ENCODE measurements at places on chromosomes 1 and 21. TPM values are rescaled to one million over a fixed set of nuclear protein-coding genes. Genes with fewer than 3 reads are reported as not detected.

GRCh38 chr1:10280439-10281350, 70.3 kb downstream of the KIF1B start:
- H3K4me1 ChIP-seq: no peaks in the 10 kb centered on the region
- H3K27me3 ChIP-seq: no peaks in the 10 kb centered on the region
- no peak overlapping the region for H3K27ac ChIP-seq
- DNase-seq: no peak
- H3K36me3 ChIP-seq: no peaks in the 10 kb centered on the region
- no peak overlapping the region for H3K4me3 ChIP-seq

DNA sequence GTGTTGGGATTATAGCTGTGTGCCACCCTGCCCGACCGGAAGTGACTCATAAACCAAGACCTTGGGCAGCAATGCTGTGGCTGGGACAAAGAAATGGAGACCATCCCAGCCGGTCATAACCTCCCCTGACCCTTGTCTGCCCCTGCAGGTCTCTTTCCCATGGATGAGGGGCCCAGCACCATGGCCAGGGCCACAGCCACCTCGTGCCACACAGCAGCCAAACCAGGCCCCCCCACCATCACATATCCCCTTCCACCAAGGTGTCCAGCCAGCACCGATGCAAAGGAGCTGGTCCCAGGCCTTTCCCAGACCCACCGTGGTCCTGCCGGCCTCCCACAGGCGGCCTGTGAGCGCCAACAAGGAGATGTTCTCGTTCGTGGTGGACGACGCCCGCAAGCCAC, 42.2 kb downstream of the FHAD1 start:
- no peaks in the 10 kb centered on the region for H3K36me3 ChIP-seq
- DNase-seq: no peak
- peaks cover 8% of the 10 kb centered on the region for H3K4me1 ChIP-seq
- H3K4me3 ChIP-seq: no peak overlapping the region
- no peaks in the 10 kb centered on the region for H3K27me3 ChIP-seq
- no peak overlapping the region for H3K27ac ChIP-seq

DNA sequence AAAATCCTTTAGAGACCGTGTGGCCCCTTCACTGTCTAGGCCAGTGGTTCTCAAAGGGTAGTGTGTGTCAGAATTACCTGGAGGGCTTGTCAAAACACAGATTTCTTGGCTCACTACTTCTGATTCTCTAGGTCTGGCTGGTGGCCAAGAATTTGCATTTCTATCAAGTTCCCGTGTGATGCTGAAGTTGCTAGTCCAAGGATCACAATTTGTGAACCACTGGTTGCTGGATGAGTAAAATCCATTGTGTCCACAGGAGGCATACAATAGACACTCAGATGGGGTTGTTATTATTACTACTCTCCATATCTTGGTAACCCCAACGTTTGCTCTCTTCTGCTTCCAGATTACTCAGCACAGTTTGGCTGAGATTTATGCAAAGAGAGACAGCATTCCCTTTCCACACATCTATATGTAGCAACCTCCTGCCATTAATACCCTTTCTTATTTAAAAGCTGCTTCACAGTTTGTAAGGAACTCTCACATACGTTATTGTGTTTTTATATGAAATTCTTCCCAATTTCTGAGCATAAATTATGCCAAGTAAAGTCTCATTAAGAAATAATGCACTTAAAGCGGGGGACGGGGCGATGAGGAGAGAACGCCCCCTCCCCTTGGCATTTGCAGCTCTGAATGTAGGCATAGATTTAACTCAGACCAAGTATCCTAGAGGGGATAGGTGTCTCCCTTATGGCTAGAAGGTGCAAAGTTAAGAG, 720 bp upstream of the TMCC2 start:
- no peaks in the 10 kb centered on the region for H3K36me3 ChIP-seq
- H3K4me3 ChIP-seq: peak overlapping the region; percentile 66
- no peaks in the 10 kb centered on the region for H3K27me3 ChIP-seq
- DNase-seq: no peak

DNA sequence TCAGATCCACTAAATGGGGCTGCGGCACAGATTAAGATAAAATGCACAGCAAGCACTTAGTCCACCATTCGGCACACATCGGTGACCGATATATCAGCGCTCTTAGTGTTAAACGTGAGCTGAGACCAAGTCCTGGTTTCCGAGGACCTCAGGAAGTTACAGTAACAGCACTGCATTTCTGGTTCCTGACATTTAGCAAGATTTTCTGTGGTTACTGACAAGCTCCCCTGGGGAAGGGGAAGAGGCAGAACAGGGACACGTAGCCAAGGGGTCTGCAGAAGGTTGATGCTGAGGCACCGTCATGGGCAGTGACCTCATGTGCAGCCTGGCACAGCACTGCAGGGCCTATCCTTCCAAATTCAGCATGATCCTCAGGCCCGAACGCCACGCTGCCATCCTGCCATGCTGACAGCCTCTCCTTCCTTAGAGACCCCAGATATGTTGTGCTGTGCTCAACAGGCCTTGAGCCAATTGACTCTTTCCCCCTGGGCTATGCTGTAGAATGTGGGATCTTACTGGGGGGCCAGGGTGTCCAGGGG, 13.4 kb upstream of the PEF1 start:
- no peak overlapping the region for H3K27ac ChIP-seq
- DNase-seq: no peak
- no peaks in the 10 kb centered on the region for H3K27me3 ChIP-seq
- no peaks in the 10 kb centered on the region for H3K4me1 ChIP-seq
- H3K4me3 ChIP-seq: no peak overlapping the region
- H3K36me3 ChIP-seq: no peaks in the 10 kb centered on the region

DNA sequence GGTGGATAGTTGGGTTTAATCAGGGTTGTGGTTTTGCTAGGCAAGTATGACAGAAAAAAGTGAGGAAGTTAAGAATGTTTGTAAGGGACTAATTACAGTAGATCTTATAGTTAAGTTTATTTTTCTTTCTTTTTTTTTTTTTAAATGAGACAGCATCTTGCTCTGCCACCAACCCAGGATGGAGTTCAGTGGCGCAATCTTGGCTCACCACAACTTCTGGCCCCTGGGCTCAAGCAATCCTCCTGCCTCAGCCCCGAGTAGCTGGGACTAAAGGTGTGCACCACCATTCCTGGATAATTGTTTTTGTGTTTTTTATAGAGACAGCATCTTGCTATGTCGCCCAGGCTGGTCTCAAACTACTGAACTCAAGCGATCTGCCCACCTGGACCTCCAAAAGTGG, 41.7 kb downstream of the EYA3 start:
- no peak overlapping the region for H3K4me3 ChIP-seq
- H3K27me3 ChIP-seq: no peaks in the 10 kb centered on the region
- H3K27ac ChIP-seq: no peak overlapping the region
- no peaks in the 10 kb centered on the region for H3K36me3 ChIP-seq

GRCh38 chr1:44941424-44942324, 44.7 kb downstream of the EIF2B3 start:
- no peaks in the 10 kb centered on the region for H3K27me3 ChIP-seq
- H3K4me1 ChIP-seq: peaks cover under 1% of the 10 kb centered on the region
- DNase-seq: no peak
- no peaks in the 10 kb centered on the region for H3K36me3 ChIP-seq

- H3K4me1 ChIP-seq: no peaks in the 10 kb centered on the region
- DNase-seq: no peak
- no peak overlapping the region for H3K4me3 ChIP-seq
- H3K36me3 ChIP-seq: no peaks in the 10 kb centered on the region
Observed at GRCh38 chr21:46060596-46061061, 37.3 kb upstream of the COL6A2 start.

DNA sequence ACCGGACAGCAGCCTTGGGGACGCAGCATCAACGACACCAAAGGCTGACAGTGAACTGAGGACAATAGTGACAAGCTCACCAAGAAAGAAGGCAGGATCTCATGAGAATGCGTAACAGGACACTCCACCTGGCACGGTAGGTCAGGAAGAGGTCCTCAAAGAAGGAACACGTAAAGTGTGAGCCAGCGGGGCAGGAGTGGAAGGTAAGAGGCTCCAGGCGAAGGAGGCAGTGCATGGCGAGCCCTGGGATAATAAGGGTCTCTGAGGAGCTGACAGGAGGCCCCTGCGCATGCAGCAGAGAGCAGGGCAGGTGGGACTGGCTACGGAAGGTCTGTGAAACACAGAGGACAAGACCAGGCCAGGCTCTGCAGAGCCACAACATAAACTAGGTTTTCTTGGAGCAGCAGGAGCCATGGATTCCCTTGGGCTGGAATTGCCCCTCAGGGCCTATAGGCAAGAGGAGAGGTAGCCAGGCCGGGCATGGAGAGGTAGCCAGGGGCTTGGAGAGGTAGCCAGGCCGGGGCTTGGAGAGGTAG, 8.2 kb downstream of the LSS start:
- H3K27me3 ChIP-seq: no peaks in the 10 kb centered on the region
- no peak for DNase-seq
- no peaks in the 10 kb centered on the region for H3K36me3 ChIP-seq
- H3K4me3 ChIP-seq: no peak overlapping the region

- H3K4me3 ChIP-seq: no peak overlapping the region
- no peaks in the 10 kb centered on the region for H3K27me3 ChIP-seq
- no peak for DNase-seq
Observed at GRCh38 chr1:7698641-7699040, 72.5 kb upstream of the VAMP3 start.

- no peak overlapping the region for H3K4me3 ChIP-seq
- H3K27ac ChIP-seq: peak overlapping the region; percentile 48
- H3K27me3 ChIP-seq: no peaks in the 10 kb centered on the region
- H3K36me3 ChIP-seq: no peaks in the 10 kb centered on the region
Observed at GRCh38 chr21:42733037-42733627, 79.7 kb downstream of the PDE9A start.

GRCh38 chr1:11641776-11642305, 12.4 kb downstream of the FBXO2 start:
- no peak overlapping the region for H3K27ac ChIP-seq
- H3K36me3 ChIP-seq: no peaks in the 10 kb centered on the region
- no peak overlapping the region for H3K4me3 ChIP-seq
- no peak for DNase-seq
- H3K27me3 ChIP-seq: no peaks in the 10 kb centered on the region

DNA sequence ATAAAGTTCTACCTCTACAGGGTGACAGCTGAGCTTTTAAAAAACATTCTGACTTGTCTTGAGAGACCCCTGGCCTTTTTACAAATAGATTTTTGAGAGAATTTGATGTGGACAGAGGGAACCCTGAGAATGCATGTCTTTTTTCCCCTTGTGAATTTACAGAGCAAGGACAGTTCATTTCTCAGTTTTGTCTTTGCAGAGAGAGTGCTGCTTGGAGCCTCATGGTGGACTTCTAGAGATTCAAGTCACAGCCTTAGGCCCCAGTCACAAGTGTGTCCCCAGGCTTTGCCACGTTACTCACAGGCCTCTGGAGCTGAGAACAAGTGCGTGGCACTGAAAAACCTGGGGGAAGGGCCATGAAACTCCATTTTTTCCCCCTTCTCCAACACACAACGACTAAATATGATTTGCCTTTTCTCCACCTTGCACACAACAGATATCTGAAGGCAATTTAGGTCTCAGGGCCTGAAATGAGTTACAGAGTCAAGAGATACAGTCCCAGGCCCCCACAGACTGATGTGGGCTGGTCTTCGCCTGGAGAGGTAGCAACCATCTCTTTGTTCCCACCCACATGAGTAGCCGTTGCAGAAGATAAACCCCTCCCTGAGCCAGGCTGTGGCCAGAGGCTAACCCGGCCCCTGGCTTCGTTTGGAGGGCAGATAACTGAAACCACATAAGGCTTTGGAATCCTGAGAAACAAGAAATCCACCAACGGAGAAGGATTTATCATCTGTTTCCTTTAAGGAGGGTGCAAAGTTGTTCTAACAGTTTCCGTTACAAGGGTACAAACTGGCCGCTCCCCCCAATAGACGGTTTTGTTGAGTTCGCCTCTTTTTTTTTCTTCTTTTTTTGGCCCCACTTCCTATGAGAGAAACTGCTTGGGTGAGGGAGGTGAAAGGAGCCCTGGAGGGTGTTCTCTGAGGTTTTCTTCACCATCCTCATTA, 1.0 kb upstream of the PIGV start:
- peak; percentile 59 for DNase-seq
- peak overlapping the region; percentile 77 for H3K4me3 ChIP-seq
- H3K27me3 ChIP-seq: no peaks in the 10 kb centered on the region
- no peaks in the 10 kb centered on the region for H3K36me3 ChIP-seq
- H3K27ac ChIP-seq: peak overlapping the region; percentile 90

- H3K36me3 ChIP-seq: no peaks in the 10 kb centered on the region
- peaks cover 7% of the 10 kb centered on the region for H3K4me1 ChIP-seq
- DNase-seq: no peak
- H3K27ac ChIP-seq: no peak overlapping the region
- no peak overlapping the region for H3K4me3 ChIP-seq
Observed at GRCh38 chr21:34004974-34005373, 68.4 kb upstream of the MRPS6 start.

GRCh38 chr1:223056802-223057201, 86.2 kb downstream of the TLR5 start:
- H3K27me3 ChIP-seq: 0 out of 2 replicates have a peak, but pooled peaks cover 1% of the 10 kb centered on the region
- no peaks in the 10 kb centered on the region for H3K36me3 ChIP-seq
- H3K27ac ChIP-seq: no peak overlapping the region
- DNase-seq: no peak
- H3K4me1 ChIP-seq: no peaks in the 10 kb centered on the region

- H3K4me1 ChIP-seq: no peaks in the 10 kb centered on the region
- no peak overlapping the region for H3K4me3 ChIP-seq
- no peak for DNase-seq
- no peaks in the 10 kb centered on the region for H3K36me3 ChIP-seq
Observed at GRCh38 chr1:54453022-54453421, 46.8 kb upstream of the SSBP3 start.

GRCh38 chr1:162230096-162230495, 146.6 kb downstream of the SPATA46 start:
- DNase-seq: no peak
- no peaks in the 10 kb centered on the region for H3K36me3 ChIP-seq
- no peaks in the 10 kb centered on the region for H3K4me1 ChIP-seq
- H3K4me3 ChIP-seq: no peak overlapping the region

DNA sequence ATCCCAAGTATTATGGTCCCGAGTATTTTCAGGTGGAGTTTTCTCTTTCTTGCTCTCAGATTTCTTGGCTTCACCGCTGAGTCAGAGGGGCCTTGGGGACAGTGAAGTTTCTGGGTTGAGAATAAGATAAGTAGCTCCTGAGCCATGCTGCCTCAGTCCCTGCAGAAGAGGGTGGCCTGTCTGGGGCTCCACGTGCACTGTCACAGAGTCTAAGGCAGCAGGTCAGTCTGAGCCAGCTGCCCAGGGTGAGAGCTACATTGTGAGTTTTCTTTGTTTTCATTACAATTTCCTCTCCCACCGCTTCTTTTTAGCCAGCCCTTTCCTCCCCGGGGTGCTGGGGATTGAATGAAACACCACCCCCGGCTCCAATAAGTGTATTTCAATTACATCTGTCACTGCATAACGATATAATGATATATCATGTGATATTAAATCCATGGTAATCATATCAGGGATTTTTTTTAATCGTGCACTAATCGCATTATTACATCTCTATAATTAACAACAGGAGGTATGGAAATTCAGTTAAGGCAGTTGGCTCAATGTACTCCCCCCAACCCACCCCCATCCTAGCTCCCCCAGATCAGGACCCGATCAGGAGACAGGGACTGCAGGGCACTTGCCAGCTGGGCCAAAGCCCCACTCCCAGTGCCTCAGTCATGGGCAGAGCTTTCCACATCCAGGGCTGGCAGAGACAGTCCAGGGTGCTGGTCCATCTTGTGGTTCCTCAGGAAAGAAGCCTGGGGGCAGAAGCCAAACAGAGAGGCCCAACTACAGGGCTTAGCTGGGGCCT, 43.7 kb downstream of the DMAP1 start:
- H3K4me1 ChIP-seq: peaks cover 5% of the 10 kb centered on the region
- no peaks in the 10 kb centered on the region for H3K36me3 ChIP-seq
- H3K27ac ChIP-seq: no peak overlapping the region

The KRTAP21-2 gene
- not detected for total RNA-seq

The CLEC20A gene
- total RNA-seq: not detected

The PLEKHA6 gene
- total RNA-seq: 21.8 TPM

The C2CD4D gene
- 0.23 TPM for total RNA-seq

The FABP3 gene
- 12.1 TPM for total RNA-seq

The PADI3 gene
- total RNA-seq: not detected

The PGLYRP4 gene
- not detected for total RNA-seq

The GPR153 gene
- 3.2 TPM for total RNA-seq
